ENCODE measurements at places on chromosomes 3 and 15.

DNA sequence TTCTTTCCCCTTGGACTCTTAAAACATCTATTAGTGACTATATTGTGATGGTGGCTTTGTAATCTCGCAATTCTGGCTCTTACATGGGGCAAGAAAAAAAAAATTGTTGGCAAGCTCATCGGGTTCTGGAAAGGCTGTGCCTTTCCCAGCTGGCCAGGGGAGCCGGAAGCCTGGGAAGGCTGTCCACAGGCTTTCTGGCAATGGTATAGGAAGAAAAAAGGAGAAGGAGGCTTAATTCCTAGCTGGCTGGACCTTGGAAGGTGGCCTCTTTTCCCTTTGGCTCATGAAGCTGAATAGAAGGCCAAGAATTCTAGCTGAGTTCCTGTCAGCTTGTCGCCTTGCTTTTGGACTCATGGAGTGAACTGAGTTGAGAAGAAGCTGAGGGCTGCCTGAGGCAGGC lies 243.5 kb upstream of the SEMA6D start:
- no peak for DNase-seq

DNA sequence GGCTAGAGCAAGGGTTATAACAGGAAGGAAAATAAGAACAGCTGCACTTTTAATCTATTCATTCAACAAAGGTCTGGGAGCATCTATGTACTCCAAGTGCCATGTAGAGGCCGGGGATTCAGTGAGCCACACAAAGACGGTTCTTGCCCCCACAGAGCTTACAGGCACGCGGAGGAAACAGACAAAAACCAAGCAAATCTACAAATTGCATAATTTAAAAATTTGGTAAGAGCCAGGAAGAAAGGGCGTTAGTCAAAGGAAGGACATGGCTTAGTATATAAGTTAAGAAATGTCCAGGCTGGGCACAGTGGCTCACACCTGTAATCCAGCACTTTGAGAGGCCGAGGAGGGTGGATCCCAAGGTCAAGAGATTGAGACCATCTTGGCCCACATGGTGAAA lies 10.4 kb upstream of the GREM1 start:
- DNase-seq = no peak

GRCh38 chr3:126523745-126524428 lies at the start of gene CHST13:
CHST13 (plus strand) TSS chr3:126524155; CDS start chr3:126524333, 178 bp downstream.
- no peak for DNase-seq

- no peak for DNase-seq
Observed at GRCh38 chr3:151236316-151236715, 33.3 kb upstream of the GPR171 start.

- no peak for DNase-seq
Observed at GRCh38 chr3:151154566-151154965, 48.5 kb downstream of the GPR171 start.

- DNase-seq = no peak
Observed at GRCh38 chr15:38829086-38829485, 264.5 kb upstream of the RASGRP1 start.

DNA sequence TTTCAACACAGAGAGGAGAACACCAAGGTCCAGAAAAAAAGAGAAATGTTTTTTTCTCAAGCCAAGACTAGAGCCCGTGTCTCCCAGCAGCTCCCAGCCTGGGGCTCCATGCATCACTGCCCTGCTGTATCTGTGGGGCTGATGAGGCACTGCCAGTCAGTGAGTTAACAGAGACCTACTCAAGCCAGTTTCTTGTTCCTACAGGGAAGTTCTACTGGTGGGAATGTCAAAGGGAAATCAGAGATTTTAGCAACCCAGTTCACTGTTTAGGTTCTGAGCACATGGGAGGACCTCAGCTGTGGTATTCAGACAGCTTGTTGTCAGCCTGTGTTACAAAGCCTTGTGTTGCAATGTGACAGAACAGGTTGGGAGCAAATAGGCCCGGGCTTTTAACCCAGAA lies 234.3 kb downstream of the TLE3 start:
- DNase-seq = no peak

DNA sequence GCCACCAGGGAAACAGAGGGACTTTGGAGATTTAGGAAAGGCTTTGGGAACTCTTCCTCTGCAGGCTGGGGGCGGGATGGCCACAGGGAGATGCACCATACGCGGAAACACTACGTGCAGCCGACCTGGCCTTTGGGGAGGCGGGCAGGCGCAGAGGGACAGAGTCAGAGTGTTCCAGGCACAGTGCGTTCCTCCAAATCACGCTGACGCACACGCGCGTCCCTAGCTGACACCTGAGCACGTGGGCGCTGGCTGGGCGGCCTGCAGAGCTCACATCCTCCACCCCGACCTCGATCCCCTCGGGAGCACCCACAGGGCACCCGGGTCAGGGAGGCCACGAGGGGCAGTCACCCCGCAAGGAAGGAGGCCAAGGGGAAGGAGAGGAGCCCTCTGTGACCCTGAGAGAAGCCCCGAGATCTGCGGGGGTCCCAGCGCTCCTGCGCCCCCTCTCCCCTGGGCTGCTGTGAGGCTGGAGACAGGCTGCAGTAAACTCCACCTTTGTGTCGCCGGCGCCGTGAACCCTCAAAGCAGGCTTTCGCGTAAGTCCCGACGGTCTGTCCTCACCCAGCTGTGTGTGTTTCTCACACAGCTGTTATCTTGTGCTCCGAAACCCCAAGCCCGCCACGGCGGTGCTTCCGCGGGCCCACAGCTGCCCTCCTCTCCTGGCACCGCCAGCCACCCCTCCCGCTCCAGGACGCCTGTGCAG lies 196.3 kb downstream of the OCA2 start:
- DNase-seq = no peak

DNA sequence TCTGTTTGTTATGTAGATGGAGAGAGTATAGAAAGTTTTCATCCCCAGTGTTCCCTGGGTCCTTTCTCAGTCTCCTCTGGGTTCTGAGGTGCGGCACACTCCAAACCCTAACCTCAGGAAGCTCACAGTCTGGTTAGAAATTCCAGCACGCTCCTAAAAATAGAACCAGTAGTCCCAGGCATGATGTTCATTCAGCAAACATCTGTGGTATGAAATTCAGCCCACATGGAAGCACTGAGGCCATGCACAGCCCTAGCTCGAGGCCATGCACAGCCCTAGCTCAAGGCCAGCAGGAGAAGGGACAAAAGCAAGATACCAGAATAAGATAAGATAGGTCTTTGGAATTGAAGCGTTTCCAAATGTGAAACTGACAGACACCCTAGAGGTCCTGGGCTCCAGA lies 82.3 kb upstream of the OXTR start:
- no peak for DNase-seq

DNA sequence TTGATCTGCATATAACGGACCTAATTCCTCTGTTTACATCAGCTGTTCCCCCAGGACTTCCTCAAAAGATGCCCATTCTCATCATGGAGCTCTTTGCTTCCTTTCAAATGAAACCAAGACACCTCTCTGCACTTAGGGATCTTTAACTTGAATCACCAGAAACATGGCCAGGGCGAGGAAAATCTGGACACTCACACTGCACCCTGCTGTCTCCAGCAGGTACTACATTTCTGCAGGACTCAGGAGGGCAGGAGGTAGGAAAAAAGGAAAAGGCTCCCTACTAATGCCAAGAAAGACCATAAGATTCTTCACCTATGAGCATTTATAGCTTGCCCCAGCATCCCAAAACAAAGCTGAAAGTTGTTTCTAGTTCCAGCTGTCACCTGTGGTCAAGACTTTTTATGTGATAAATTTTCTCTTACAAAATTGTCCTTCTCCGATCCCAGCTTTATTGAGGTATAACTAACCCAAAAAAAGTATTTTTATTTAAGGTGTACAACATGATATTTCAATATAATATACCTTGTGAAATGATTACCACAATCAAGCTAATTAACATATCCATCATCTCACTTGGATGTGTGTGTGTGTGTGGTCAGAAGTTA lies 87.3 kb upstream of the C15orf61 start:
- peak; percentile 52 for DNase-seq

DNA sequence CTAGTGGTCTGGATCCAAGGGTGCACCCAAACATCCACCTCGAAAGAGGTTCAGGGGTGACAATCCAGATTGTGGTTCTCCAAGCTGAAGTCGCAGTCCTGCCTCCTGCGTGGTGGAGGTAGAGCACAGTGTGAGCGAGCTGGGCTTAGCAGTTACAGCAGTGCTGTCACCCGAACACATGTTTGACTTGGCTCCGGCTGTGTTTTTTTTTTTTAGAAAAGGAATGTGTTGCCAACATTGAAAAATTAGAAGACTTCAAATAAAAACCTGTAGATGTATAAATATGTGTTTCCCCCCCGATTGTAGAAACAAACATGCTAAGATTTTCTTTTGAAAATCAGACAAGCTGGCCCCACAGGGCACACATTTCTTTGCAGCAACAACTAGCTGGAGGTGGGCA lies 530.8 kb downstream of the SHQ1 start:
- DNase-seq = no peak

DNA sequence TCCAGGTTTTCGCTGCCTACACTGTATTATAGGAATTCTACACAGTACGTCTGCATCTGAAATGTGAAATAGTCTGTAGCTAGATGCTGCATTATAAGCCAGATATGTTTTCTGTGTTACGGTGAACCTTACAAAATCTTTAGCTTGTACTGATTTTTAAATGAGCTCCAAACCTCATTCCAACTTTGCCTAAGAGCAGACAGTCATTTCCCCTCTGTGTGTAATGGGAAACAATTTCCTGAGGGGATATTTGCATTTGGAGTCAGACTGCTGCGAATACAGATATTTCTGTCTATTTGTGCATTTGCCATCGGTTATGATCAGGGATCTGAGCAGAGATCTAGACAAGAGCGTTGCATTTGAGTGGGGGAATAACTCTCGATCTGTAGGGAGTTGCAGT lies 37.5 kb downstream of the ARNT2 start:
- no peak for DNase-seq

DNA sequence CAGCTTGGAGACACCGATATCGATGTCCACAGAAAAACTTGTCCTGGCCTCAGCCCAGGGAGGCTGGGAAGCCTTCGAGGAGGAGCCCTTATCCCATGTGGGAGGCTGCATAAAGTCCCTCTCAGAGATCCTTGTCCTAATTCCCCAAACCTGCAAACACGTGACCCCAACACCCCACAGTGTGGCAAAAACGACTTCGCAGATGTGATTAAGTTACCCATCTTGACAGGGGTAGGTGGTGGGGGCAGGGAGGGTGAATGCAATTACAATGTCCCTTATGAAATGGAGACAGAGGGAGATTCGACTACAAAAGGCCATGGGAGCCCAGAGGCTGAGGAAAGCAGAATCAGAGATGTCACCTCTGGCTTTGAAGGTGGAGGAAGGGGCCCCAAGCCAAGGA lies 2.3 kb upstream of the TLR9 start:
- DNase-seq = no peak

DNA sequence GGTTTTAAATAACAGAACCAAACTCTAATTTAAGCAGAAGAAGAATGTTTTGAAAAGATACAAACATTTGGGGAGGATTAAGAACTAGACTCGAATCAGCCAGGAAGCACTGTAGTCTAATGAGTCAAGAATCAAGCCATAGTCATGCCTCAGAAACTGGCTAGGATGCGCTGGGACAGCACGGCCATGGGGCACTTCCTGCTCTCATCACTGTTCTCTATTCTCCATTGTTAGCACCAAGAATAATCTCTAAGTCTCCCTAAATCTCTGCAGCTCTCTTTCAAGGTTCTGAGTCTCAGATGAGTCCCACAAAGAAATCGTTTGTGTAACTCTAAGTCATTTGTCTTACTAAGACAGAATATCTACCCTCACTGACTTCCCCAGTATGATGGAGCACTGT lies 399.0 kb upstream of the KCNMB2 start:
- no peak for DNase-seq

- no peak for DNase-seq
Observed at GRCh38 chr3:152296971-152297370, 28.2 kb downstream of the MBNL1 start.

- DNase-seq = no peak
Observed at GRCh38 chr15:23750776-23751175, 63.7 kb upstream of the NDN start.

GRCh38 chr15:23857028-23857641 lies 170.0 kb upstream of the NDN start:
- no peak for DNase-seq

- no peak for DNase-seq
Observed at GRCh38 chr15:91516866-91517265, 336.6 kb upstream of the SLCO3A1 start.

GRCh38 chr15:58771621-58772250 lies 634 bp downstream of the MINDY2 start:
- peak; percentile 42 for DNase-seq

GRCh38 chr3:73028803-73029202 lies 32.2 kb downstream of the PPP4R2 start:
- DNase-seq = no peak

- DNase-seq = peak; percentile 25
Observed at GRCh38 chr3:119219069-119219468, 21.6 kb downstream of the B4GALT4 start.

DNA sequence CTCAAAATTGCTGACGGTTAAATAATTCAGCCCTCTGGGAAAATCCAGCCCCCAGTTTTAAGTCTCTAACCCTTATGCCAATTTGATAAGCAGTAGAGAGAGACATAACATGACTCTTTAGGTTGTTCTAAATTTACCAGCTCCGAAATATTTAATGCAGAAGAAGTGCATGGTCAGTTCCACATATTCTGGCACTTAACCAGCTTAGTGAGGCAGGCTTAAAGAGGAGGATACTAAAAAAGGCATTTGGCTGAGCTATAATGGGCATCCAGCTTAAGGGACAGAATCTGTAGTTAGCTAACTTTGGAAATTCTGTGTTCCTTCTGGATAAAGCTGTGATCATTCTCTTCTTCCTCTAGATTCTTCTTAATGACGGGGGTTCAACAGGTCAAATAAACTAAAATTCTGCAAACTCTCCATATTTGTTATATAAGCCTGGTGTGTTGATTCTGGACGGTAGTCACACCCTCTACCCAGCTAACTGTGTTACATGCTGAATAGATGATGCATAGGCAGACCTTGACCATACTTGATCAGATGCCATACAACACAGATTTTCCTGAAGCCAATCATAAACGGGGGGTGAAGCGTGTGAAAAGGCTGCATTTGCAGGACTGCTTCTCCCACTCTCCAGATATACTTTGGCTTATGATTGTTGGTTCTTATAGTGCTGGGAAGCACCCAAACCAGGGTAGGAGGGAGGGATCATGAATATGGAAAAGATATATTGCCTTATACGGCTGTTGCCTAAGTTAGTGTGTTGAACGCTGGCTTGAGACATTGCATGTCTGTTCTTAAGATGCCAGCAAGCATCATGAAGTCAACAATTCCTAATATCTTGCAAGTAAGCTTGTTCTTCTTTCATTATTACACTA lies 118.4 kb downstream of the FGF12 start:
- DNase-seq = no peak

DNA sequence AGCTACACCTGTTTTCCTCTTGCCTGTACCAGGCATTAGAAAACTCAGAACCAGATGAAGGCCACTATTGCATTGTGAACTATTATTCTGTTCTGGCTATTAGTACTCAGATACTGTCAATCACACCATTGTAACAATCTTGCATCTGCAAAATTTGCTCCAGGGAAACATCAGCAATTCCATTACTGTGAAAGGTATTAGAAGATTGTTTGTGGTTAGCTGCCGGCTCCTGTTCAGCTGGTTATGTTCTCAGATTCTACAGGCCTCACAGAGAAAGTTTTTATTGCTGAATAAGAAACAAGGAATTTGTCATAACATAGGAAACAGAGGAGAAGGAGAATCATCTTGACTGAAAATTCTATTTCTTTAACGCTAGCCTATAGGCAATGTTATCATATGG lies 179.9 kb downstream of the PLOD2 start:
- no peak for DNase-seq

- DNase-seq = peak; percentile 63
Observed at GRCh38 chr3:44323341-44323955, 15.1 kb upstream of the TCAIM start.

Data from activated CD4-positive, alpha-beta T cell treated with anti-CD3 and anti-CD28 coated beads, Interleukin-2, amount 50 U/mL, for 48 hours (primary cell).